ENCODE measurements at places on chromosomes 2 and 18.

DNA sequence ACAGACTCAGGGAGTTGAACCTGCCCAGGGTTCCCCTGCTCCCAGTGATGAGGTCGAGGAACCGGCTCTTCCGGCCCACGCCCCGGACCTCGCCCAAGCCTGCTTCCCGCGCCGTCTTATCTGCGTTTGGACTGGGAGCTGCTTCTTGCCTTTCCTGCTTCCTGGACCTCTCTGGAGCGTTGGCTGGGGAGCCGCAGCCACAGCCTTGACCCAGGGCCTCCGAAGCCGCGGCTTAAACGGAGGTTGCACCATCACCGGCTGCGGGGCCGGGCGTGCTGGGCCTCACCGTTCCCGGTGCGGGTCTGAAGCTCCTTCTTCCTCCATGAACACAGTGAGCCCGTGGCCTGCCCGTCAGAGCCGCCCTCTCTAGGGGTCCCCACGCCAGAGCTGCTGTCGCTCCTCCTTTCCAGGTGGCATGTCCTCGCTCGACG lies 13.3 kb downstream of the NTSR2 start:
- no peak for DNase-seq

GRCh38 chr18:59300676-59301285 lies 17.7 kb downstream of the CPLX4 start:
- DNase-seq, result no peak

- DNase-seq, result no peak
Measured at GRCh38 chr2:60311524-60311923, 241.9 kb downstream of the BCL11A start.

DNA sequence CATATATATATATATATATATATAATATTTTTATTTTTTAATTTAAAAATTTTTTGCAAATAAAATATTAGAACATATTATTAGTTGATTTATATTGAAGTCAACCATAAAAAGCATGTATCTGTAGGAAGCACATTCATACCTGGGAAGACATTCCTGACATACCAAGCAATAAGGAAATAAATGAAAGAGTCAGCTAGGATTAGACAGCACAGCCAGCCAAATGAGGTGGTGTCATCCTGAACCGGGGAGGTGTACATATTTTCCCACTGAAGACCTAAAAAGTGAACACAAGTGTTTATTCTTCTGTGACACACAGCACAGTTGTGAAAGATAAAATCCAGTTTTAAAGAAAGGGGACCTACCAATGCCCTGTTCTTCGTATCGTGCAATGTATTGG lies 149.2 kb downstream of the ABCA12 start:
- DNase-seq, result no peak

Data from stimulated activated CD8-positive, alpha-beta memory T cell treated with anti-CD3 and anti-CD28 coated beads, Interleukin-4, amount 100 ng/mL, for 24 hours (primary cell).